SIG-M5 (cell line): ENCODE measurements at places on chromosomes 5 and 9.

- DNase-seq, result no peak
Measured at GRCh38 chr9:32965999-32966722, 35.3 kb downstream of the APTX start.

DNA sequence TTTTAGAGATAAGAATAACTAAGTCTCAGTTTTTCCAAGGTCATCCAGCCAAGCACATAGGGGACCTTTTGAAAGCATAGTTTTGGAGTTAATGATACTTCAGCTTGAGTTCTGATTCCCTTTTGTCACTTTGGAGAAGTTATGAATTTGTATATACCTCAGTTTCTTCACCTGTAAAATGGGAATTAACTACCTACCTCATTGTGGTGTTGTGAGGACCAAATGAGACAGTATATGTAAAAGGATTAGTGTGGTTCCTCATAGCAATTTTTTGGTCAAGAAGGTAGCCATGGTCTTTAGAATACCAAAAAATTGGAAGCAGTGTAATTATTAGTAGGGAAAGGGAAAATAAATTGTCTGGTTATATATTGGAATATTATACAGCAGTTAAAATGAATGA, 97.6 kb upstream of the DHFR start:
- DNase-seq, result no peak

GRCh38 chr5:78907255-78907891, 77.7 kb downstream of the ARSB start:
- peak; percentile 71 for DNase-seq

GRCh38 chr5:75567710-75568109, 43.5 kb upstream of the ANKDD1B start:
- DNase-seq, result peak; percentile 3

DNA sequence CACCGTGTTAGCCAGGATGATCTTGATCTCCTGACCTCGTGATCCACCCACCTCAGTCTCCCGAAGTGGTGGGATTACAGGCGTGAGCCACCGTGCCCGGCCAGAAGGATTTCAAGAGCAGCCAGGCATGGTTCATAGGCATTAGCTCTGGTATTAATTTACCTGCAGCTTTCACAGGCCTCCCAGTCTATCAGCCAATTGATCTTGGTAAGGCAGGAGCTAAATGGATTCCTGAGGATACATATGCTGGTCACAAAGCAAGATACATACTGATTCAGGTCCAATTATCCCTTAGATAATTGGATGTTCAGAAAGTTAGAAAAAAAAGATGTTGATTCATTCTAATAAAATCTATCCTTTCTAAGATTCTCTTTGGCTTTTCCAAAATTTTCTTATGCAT, 487.1 kb downstream of the TLE1 start:
- DNase-seq, result no peak

DNA sequence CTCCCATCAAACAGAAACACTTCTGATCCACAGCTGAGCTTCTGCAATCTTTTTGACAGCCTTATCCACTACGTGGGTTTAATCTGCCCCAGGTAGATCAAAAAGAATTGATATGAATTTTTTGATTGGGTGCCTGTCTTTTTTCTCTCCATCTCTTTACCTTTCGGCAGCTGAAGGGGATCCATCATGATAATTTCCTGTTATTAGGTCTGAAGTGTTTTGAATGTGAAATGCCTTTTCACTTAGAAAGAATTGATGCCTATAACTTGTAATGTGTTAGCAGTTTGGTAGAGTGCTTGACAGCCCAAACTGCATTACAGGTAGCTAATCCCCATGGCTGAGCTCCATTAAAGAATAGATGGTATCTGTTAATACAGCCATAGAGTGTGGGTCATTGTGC, 745.4 kb downstream of the TLR4 start:
- DNase-seq, result no peak

DNA sequence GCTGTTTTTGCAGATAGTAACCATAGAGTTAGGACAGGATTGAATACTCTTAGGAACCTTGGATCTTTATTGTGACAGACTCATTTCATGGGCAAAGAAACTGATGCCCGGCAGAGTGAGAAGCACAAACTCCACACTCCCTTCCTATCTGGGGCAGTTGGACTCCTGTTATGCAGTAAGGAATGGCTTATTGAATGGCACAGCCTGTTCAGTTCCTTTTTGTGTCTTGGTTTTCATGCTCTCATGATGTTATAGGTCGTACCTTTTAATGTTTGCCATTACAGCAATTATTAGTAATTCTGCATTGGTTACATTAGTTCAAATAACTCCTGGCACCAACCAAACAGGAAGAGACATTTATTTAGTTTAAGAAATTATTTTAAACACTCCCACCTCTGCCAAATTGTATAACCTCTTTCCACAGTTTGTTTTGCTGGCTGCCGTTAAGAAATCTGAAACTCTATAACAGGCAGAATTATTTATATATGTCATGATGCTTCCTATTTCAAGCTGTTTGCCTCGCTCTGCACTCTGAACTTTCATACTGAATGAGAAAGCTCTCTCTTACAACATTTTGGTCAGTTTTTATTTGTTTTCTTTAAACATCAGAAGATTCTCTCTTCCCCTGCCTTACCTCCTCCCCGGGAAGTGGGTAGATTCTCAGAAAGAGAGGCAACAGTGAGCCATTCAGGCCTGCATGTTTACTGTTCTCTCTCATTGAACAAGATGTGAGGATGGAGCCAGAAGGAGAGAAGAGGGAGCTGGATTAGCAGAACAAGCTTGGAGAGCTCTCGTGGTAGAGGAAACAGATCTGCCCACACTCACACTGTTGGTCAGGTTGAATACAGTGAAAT, 144.4 kb downstream of the ARHGEF28 start:
- DNase-seq, result no peak

GRCh38 chr5:87127426-87127825, 140.3 kb upstream of the RASA1 start:
- DNase-seq, result no peak

GRCh38 chr5:29276371-29276770, 1917.1 kb upstream of the CDH6 start:
- DNase-seq, result no peak

- DNase-seq, result no peak
Measured at GRCh38 chr9:14958989-14959388, 48.8 kb upstream of the FREM1 start.

- DNase-seq, result no peak
Measured at GRCh38 chr9:18451406-18451805, 22.5 kb upstream of the ADAMTSL1 start.

GRCh38 chr9:17280350-17281012, 145.6 kb downstream of the CNTLN start:
- DNase-seq, result no peak

GRCh38 chr5:110264661-110265060, 461.8 kb downstream of the TMEM232 start:
- no peak for DNase-seq

DNA sequence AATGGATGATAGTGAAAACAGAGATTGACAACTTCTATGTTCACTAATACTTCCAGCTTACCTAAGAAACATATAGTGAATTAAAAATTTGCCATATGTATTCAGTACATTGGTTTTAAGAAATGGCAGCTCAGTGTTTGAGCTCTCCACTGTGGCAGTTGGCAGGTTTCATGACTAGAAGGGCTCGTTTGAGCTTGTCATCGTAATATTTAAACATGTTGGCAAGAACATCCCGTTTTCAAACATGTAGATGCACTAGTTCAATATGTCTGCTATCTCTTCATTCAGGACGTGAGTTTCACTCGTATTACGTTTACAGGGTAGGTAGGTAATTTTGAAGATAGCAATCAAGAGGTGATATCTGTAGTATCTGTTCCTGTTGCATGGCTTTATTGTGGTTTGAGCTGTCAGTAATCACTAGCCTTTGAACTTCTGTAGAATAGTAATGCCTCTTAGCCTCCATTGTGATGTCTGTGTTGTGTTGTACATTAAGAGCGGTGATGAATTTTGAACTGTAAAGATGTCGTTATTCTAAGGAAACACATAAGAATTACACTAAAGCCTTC, 74.8 kb downstream of the NLN start:
- DNase-seq, result no peak

DNA sequence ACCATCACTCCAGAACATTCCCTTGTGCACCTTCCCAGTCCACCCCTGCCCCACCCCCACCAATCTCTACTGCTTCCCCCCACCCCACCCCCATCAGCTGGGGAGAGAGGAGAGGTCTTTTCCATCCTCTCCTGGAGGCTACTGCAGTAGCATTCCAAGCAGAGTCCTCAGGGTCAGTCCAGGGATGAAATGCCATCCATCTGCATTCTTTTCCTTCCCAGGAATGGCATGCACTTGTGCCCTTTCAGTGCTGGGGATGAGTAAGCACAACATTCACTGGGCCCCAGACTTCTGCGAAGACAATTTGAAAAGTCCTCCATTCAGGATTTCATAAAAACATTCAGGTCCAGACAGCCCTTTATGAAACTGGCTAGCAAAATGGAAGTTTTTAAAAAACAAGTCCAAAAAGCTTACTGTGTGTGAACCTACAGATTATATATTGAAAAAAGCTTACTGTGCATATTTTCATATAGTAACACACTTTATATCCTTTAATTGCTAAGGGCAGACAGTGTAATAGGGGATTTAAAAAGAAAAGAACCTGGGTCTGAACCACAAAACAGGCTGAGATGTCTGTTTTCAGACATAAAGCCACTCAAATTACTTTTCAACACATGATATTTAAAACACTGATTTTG, 50.0 kb upstream of the GOLPH3 start:
- no peak for DNase-seq

DNA sequence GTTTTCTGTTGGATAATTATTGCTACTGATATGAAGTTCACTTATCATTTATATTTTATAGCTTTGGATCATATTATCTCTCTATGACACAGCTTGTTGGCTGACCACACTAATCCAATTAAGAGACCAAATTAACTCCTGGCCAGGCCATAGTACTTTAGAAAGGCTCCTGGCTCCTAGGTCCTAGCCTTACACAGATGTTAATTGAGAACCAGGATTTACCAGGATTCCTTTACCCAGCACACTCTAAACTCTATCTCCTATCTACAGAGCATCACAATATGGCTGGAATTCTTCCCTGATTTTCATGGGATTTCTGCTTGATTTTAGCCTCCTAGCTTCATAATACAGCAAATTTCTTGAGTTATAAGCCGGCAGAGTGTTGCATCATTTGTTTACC, 80.3 kb downstream of the SLCO6A1 start:
- DNase-seq, result no peak

GRCh38 chr9:31745886-31746285, 638.6 kb upstream of the ACO1 start:
- no peak for DNase-seq

GRCh38 chr5:145110834-145111233, 724.3 kb downstream of the PRELID2 start:
- DNase-seq, result no peak

- DNase-seq, result no peak
Measured at GRCh38 chr9:16306586-16306985, 563.9 kb downstream of the BNC2 start.
